ENCODE measurements at places on chromosomes 13 and 19.

DNA sequence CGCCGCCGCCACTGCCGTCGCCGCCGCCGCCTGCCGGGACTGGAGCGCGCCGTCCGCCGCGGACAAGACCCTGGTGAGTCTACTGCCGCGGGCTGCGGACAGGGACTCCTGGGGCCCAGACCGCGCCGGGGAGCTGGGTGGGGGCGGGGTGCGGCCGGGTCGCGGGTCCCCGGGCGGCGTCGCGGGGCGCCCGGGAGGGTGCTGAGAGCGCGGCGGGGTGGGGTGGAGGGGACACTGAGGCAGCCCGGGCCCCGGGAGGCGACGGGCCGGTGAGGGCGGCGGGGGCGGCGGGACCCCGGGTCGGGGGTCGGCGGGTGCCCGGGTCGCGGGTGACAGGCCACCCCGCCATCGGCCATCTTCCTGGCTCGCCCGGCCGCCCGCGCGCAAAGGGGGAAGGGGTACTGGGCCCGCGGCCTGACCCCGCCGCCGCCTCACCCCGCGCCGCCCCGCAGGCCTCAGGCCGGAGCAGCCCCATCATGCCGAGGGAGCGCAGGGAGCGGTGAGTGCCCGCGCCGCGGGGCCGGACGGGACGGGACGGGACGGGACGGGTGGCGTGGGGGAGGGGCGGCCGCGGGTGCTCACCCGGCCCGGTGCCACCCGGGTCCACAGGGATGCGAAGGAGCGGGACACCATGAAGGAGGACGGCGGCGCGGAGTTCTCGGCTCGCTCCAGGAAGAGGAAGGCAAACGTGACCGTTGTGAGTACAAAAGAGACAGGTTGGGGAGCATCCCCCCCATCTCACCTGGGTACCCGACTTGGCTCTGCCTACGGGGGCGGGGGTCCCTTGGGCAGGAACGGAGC, 489 bp downstream of the CCNE1 start:
- peak; percentile 41 for DNase-seq

- DNase-seq = no peak
Measured at GRCh38 chr13:33319859-33320258, 34.3 kb upstream of the STARD13 start.

DNA sequence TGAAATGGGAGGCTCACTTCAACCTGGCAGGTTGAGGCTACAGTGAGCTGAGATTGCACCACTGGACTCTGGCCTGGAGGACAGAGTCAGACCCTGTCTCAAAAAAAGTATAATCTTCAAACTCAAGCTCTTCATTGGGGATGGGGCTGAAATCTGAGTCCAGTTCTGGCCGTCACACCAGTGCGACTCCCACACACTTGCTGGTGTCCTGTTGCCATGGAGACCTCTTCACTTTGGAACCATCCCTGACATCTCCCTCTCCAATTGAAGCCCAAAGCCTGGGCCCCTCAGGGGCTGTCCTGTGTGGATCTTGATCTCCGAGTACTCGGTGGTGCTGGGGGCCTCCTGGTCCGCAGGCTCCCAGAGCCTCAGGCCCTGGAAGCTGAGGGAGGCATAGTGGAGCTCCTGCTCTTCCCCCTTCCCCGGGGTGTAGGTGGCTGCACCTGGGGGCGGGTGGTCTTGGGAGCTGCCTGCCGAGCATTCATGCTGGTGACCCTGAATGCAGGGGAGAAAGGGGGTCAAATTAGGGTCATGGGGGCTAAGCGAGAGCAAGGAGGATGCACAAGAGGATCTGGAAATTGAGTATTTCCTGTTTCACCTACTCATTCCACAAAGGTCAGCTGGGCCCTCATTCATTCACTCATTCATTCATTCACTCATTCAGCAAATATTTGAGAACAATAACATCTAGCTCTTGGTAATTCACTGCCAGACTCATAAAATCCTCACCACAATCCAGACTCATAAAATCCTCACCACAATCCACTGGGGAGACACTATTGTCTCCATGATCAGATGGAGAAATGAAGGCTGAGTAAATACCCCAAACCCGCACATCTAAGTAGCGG, 11.0 kb downstream of the SIGLEC11 start:
- DNase-seq = no peak

DNA sequence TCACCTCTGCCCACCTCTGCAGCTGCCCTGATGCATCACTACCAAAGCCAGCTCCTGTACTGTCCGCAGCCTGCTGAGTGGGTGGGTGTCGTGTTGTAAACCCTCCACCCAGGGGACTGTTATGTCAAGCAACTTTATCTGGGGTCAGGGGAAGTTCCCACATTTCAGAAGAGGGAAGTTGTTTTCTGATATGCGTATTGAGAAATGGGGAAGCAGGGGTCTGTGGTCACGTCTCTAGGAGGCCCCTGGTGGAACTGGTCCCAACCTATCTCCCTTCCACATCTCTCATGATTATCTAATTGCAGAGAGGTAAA, 31.2 kb downstream of the CLEC17A start:
- no peak for DNase-seq

DNA sequence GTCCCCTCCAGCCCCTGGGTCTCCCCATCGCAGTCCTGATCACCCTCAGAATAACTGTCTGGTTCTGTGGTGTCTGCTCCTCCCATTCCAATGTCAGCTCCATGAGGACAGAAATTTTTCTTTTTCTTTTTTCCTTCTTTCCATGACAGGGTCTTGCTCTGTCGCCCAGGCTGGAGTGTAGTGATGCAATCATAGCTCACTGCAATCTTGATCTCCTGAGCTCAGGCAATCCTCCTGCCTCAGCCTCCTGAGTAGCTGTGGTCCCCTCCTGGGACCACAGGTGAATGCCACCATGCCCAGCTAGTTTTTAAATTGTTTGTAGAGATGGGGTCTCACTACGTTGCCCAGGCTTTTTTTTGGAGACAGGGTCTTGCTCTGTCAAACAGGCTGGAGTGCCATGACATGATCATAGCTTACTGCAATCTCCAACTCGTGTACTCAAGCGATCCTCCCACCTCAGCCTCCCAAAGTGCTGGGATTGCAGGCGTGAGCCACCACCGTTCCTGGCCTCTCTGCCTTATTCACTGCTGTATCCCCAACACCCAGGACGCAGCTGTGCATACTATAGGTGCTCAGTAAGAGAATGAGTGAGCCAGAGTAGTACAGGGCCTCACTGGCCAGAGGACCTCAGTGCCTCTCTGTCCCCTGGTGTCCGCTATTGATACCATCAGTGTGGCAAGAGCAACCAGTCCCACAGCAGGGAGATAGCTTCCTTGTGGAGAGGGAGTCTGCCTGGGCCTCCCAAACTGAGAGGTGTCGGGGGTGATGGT, 5.2 kb upstream of the DOCK6 start:
- no peak for DNase-seq

- no peak for DNase-seq
Measured at GRCh38 chr19:4580961-4581665, 21.6 kb upstream of the SEMA6B start.

DNA sequence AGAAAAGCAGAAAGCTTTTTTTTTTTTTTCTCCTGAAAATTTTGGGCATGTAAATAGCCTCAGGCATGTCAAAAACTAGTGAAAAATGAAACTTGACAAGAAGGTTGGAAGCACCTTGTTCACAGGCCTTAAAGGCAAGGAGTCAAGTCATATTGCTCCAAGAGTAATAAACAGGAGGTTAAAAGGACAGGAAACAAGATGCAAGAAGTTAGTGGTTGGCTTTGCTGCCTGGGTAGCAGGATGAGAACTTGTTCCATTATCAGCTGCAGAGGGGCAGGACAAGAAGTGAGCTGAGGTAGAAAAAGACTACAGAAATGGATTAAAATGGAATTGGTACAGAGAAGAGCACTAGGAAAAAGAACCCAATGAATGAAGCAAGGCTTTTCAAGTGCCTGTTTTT, 242.6 kb downstream of the DCT start:
- no peak for DNase-seq

DNA sequence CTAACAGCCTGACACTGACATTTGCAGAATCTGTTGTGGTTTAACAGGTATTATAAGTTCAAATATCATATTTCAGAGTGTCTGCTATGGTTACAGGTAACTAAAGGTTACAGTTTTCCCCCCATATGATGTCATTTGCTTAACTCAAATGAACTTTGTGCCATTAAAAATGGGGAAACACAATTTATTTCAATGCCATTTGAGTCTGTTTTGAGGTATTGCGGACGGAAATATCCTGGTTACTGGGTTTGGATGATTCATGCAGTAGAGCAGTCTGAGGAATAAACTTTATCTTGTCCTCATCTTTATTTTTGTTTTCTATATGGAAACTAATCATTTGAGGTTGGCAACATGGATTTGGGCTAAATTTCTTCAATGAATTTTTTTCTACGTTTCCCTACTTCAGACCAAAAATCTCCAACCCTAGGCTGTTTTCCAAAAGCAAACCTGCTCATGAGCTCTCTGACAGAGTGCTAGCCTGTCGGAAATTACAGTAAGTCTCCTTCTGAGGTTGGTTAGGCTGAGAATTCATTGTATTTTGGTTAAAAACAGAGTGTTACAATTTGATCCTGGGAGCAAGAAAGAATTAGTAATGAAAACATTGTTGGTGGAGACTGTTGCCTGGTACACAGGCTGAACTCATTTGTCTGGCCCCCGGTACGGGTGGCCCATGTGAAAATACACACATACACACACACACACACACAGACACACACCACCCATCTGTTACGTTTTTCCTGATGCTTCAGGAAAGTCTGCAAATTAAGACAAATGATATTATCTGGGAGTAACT, 66.1 kb downstream of the AKAP11 start:
- no peak for DNase-seq

GRCh38 chr19:56146904-56147303, 5.8 kb downstream of the ZNF444 start:
- DNase-seq = no peak

DNA sequence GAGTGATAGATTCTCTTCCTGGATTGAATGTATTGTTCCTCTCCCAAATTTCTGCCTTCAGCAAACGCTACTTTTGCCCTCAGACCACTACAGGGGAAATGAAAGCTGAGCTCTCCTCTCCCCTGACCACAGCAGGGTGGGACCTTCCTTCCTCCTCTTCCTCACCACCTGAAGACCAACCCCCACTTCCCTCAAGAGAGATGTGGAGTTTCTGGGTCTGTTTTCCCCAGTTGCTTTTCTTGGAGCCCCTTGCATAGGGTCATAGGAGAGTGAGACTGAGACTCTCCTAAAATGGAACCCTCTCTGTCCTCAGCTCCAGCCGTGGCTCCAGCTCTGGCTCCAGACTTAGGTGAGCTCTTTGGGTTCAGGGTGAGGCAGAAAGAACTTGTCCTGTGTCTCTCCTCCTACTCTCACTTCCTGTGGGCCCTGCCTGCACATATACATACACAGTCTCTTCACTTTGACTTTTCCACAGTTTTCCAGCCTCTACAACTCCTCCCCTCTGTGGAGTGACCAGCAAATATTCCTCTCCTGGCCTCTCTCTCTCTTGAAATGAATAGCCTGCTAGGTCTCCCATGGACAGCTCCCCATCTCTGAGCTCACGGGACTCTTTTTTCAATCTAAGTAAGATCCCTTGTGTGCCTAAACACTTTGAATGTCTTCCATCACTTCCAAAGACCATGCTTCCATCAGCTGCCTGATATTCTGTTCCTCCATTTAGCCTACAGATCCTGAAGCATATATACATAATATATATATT, 19.2 kb upstream of the ZNF175 start:
- no peak for DNase-seq

DNA sequence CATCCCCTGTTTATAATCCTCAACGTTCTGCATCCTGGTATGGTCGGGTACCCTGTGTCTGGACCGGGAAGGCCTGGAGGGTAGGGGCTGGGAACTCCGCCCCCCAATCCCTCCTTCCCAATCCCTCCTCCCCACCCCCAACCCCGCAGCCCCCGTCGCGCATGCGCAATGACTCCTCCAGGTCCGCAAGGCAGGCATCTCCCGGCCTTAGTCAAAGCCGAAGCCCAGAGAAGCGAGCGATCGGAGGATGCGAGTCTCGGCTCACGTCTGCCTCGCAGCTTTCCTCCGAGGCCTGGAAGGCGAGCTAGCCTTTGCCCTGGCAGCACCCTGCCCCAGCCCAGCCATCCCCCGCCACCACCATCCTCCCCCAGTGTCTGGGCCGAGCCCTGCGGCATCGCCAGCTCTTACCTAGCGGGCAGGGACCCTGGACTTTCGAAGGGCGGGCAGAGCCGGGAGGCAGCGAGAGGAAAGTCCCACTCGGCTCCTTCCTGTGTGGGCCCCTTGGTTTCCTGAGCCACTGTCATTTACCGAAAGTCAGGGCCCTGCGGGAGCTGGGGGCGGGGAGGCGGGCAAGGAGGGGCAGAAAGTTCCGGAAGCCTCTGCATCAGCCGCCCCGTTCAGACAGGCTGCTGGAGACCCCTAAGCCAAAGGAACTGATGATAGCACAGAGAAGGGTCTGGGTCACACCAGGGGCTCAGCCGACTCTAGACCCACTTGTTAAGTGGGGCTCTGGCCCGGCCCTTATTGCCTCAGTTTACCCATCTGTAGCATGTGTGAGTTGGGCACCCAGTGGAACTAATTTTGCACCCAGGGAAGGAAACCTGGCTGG, at the start of gene JAK3:
Gene JAK3, minus strand, starts transcription at position 445 of the 829 bp plus-strand sequence. CDS start 3,565 bp downstream, outside the sequence.
- DNase-seq = peak; percentile 74

GRCh38 chr19:459724-460511, 915 bp downstream of the SHC2 start:
- peak; percentile 82 for DNase-seq

- peak; percentile 89 for DNase-seq
Measured at GRCh38 chr19:7652061-7652641, 15.2 kb downstream of the STXBP2 start.

GRCh38 chr19:39506598-39506943, 7.8 kb downstream of the DLL3 start:
- DNase-seq = no peak

GRCh38 chr13:106522898-106523525, 12.4 kb downstream of the EFNB2 start:
- no peak for DNase-seq

DNA sequence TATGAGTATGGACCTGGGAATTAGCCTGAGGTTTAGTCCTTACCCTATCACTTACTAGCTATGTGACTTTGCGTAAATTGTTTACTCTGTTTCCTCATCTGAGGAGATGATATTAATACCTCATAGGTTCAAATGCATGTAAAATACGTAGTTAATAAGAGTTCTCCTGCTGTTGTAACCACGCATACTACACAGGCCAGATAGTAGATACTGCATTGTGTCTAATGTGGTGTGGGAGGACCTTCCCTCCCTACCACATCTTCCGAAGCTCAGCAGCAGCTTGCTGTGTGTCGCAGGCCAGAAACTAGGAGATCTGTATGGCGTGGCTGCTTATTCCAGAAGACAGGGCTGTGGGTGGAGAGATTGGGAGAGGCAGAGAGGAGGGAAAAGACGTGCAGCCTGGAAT, 23.0 kb downstream of the GTF2F2 start:
- DNase-seq = no peak

- no peak for DNase-seq
Measured at GRCh38 chr13:52003541-52003940, 7.7 kb downstream of the ATP7B start.

Data from left ventricle myocardium superior (tissue), 1 donor.